Activated naive CD4-positive, alpha-beta T cell (primary cell): ENCODE measurements at places on chromosomes 5 and 9.

DNA sequence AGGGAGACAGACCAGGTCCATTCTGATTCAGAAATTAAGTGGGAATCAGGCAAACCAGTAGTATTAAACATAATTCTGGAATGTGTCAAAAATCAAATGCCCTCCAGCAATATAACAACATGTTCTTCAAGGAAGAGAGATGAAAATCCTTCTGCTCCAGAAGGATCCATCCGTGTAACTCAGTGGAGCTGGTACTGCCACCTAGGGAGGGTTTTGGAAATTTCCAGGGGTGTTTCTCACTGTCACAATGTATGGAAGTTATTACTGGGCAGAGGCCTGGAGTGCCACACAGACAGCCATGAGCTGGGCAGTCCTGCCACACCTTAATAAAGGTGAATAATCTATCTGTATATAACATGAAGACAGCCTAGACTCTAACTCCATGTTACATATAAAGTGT, 87.5 kb downstream of the TTLL11 start:
- no peak for DNase-seq

GRCh38 chr9:33211695-33212393, 28.1 kb upstream of the SPINK4 start:
- no peak for DNase-seq

DNA sequence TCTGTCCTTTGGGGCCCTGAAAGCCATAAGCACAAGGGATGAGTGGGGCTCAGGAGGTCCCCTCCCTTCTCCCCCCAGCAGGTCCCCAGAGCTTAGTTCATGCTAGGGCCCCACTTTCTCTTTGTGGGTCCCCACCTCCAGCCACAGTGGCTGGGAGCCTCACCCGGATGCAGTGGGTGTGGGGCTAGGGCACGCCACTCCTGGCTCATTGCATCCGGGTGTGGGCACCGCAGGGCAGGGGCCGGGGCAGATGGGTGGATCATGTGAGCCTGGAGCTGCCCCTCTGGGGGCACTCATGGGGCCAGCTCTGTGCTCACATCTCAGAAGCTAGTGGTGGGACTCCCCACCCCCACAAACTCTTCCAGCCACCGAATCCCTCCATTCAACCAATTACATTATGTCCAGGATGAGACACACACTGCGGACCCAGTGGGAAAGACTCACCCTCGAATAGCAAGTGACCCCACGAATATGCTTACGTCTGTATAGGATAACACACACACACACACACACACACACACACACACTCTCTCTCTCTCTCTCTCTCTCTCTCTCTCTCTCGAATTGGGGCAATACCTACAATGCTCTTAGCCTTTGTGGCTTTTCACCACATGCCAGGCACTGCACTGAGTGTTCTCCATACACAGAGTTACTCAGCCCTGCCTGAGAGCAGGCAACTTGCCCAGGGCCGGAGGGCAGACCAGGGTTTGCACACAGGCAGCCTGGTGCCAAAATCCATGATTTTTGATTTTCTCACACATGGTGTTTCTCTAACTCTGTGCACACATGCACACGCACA, 16.8 kb upstream of the PHYKPL start:
- no peak for DNase-seq

DNA sequence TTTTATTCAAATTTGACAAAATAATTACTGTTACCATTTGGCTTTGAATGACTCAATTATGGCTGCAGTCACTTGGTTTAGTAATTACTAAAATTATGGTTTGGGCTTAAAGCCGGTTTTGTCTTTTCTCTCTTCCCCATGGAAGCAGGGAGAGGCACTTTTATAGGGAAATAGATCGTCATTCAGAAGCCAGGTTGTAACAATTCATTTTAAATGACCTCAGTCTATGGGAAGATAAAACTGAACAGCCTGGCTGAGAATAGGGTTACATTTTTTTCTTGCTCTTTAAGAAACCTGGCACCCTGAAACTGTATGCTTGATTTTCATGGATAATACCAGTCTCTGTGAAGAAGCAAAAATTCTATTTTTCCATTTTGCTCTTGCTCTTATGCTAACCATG, 169.8 kb downstream of the SMC2 start:
- DNase-seq = no peak

GRCh38 chr9:113879318-113879717, 3.2 kb downstream of the ZNF618 start:
- DNase-seq = no peak

DNA sequence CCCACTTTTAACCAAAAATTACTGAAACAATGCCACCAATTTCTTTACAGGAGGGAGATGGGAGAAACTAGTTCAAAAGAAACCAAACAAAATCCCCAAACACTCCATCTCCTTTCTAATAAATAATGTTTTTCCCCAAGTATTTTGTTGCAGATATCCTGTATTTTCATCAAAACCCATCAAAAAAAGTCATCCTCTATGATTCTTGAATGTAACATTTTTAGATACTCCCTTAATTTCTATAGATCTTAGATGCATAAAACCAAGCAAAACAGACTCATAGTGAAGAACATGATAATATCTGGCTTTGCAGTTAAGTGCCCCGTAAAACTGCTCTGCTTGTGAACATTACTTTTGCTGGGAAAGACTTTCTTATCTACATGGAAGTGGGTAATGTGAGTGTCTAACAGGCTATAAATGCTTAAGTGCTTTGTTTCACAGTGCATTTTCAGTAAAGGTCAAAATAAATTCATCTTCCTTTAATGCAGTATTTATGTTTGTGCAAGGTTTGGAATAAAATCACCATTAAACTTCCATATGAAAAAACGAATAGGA, 77.3 kb upstream of the TBCA start:
- DNase-seq = no peak

DNA sequence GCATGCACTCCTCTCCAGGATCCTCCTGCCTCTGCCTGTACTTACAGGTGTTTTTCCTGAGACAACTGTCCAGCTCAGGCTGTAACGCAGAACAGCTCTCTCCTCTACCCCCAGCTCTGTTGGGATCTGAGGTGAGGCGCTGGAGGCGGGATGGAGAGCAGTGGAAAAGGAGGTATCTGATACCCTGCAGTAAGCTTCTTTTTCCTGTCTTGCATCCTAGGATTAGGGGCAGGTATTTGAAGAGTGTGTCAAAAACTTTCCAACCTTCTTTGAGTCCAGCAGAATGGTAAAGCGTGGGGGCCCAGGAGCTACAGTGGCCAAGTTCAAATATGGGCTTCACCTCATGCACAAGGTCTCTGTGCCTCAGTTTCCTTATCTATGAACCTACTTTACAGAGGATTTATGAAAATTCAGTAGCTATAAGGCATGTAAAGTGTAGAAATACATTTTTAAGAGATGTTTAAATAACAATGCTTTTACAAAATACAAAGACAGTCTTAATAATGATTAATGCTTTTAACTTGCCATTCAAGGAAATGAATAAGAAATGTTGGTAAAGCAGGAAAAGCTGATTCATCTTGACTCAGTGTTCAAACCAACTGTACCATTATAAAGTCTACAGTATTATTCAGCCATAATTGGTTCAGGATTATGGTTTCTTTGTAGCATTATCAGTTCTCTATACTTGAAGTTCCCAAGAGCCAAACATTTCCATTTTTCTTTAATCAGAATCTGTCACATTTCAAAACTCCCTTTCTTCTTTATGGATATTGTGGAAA, 26.1 kb downstream of the MAP1B start:
- DNase-seq = no peak
